GM12878 (cell line): ENCODE measurements at places on chromosomes 5 and 9. TPM values are rescaled to one million over a fixed set of nuclear protein-coding genes. Genes with fewer than 3 reads are reported as not detected.

The ZNF658 gene
- 2.9 and 3.2 TPM in 2 replicates for total RNA-seq

DNA sequence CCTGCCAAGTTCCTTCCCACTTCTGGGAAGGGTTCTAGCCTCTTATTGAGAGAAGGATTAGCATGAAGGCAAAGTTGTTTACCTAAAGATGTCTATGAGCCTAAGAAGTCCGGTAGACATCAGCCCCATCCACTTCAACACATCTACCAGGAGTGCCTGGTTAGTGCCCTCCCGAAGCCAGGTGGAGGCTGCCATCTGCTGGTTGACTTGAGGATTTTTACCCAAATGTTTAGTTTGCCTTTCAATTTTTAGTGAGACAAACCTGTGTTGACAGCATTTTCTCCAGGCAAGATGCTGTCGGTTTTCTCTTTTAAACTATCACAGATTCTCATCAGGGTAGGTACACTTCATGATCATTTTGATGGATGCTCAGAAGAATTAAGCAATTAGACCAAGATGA, 83.6 kb upstream of the TNFSF8 start:
- no peak for DNase-seq

GRCh38 chr5:3993856-3994473, 398.3 kb downstream of the IRX1 start:
- no peak for DNase-seq

The WDR38 gene
- total RNA-seq = not detected in 2 replicates

The SYK gene
- total RNA-seq = 128 and 135 TPM in 2 replicates

- no peak for DNase-seq
Measured at GRCh38 chr9:107142896-107143603, 140.0 kb upstream of the RAD23B start.

The SLC25A48 gene
- not detected in 2 replicates for total RNA-seq

DNA sequence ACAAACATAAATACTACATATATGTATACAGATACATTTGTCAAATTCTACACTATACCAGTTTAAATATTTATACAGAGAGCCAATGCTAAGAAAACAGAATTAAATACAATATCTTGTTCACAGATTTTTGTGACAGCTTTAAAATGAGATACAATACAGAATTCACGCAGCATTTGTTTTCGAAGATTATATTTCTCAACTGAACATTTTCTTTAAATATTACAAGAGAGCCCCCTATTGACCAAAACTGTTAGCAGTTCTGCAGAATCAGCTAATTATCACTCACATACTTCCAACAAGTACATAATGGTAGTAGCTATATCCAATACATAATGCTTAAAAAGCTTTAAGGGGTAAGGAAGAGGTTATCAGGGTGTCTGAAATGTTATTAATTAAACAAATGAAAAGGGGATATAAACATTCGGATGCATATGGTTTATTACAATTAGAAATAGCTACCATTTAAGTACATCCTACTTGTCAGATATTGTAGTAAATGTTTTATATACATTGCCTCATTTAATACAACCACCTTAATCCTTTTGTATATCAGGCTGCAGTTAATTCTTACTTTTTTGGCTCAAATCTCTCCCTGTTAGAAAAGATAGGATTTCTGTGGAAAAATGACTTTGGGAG, 31.7 kb downstream of the ZDHHC21 start:
- DNase-seq = no peak

- no peak for DNase-seq
Measured at GRCh38 chr5:154878642-154879335, 20.4 kb downstream of the CNOT8 start.

GRCh38 chr9:76684213-76684612, 80.0 kb upstream of the PCA3 start:
- no peak for DNase-seq

The OR1Q1 gene
- not detected in 2 replicates for total RNA-seq

GRCh38 chr5:69007726-69008368, 86.0 kb upstream of the SLC30A5 start:
- DNase-seq = peak; percentile 8

DNA sequence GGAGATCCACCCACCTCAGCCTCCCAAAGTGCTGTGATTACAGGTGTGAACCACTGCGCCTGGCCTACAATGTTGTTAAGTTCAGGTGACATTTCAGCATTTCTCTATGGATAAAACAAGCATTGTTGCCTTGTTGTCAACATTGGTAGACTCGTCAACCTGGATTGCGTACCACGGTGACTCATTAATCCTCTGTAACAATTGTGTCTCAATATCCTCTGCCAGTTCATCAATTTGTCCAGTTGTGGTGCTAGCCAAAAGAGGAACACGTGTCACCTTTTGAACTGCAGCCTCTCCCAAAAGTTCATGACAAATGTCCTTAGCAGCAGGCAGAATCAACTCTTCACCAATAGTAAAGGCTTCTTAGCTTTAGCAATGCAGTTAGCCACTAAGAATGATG, 46.3 kb upstream of the LARP1 start:
- no peak for DNase-seq

DNA sequence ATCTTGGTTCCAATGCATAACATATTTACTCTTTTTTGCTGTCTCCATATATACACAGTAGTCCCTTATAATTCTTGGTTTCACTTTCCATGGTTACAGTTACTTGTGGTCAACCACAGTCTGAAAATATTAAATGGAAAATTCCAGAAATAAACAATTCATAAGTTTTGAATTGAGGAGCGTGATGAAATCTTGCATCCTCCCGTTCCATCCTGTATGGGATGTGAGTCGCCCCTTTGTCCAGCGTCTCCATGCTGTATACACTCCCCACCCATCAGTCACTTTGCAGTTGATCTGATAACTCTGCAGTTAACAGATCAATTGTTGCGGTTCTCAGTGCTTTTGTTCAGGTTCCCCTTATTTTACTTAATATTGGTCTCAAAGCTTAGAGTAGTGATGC, 11.5 kb upstream of the FAF2 start:
- no peak for DNase-seq

The PLCXD3 gene
- not detected in 2 replicates for total RNA-seq

- no peak for DNase-seq
Measured at GRCh38 chr5:157903117-157903450, 44.1 kb upstream of the CLINT1 start.

DNA sequence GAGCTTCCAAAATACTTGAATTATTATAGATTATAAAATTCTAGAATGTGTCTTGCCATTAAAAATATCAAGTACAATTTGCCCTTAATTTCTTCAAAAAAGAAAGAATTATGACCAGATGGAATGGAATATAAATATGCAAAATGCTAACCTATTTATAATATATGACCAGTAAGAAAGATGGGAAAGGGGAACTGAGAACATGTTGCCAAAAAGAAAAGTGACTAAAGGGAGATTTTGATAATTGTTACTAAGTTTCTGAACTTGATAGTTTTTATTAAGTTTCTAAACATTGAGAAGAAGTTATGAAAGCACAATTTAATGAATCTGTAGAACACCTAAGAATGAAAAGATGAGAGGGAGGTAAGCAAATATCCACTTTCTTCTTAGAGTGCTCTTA, 188.4 kb upstream of the NR4A3 start:
- DNase-seq = no peak

DNA sequence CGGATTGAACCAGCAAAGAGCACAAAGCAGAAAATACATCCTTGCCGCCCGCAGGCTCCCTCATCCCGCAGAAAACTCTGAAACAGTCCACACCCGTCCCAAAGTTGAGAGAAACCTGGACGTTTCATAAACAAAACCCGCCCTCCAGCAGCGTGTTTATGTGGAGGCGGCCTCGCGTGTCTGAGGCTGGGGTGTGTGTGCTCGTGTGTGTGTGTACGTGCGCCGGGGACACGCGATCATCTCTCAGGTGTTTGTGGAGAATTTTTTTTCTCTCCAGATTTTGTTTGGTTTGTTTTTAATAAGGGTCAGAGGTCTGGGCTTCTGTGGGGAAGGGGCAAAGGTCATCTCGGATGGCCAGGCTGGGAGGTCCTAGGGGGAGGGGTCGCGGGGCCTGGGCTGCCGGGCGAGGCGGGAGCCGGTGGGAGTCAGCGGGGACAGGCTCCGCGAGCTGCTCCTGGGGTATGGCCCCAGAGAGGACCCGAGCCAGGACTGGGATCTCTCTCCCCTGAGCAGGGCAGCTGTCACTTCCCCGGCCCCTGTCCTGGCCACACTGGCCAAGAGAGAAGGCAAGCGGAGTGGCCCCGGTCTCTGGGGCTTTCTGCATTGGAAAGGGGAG, 206.4 kb downstream of the C9orf50 start:
- no peak for DNase-seq

DNA sequence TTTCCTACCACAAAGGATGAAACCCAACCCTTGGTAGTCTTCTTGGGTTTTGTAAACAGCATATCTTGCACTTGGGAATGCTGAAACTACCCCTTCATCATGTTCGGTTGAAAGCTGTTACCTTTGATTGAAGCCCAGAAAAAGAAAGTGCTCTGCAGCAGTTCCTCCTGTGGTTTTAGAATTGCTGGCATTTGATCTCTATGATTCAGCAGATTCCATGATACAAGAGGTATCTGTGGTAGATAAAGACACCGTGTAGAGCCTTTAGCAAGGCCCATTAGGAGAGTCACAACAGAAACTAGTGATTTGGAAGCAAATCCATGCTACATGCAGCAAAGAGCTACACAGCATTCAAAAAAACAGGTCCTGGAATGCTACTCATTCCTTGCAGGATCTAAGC, 557.0 kb downstream of the TLE1 start:
- DNase-seq = no peak

- no peak for DNase-seq
Measured at GRCh38 chr9:121313458-121314152, 45.6 kb downstream of the GSN start.

The GABRP gene
- total RNA-seq = not detected in 2 replicates

The C9orf43 gene
- total RNA-seq = 0.35 and 0.56 TPM in 2 replicates

DNA sequence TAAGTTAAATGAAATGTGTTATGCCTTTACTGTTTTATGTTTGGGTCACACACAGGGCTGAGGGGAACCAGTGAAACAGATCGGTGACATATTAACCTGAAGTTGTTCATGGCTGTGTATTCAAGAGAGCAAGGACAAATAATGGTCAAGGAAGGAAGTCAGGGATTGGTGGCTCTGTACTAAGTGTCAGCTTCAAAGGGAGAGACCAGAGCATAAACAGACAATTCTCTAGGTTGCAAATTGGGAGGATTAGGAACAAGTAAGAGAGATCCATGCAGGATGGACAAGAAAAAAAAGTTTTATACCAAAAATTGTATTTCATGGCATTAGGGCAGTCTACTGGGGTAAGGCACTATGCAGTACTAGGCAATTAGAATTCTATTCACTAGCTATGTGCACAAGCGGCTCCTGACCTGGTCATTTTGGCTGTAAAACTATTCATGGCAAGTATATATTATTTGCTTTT, 156.3 kb downstream of the PLPPR1 start:
- no peak for DNase-seq

- no peak for DNase-seq
Measured at GRCh38 chr5:149310947-149311658, 34.2 kb upstream of the GRPEL2 start.

The ENTPD2 gene
- 1.4 and 2.0 TPM in 2 replicates for total RNA-seq

The TRAF2 gene
- total RNA-seq = 31.0 and 33.5 TPM in 2 replicates

DNA sequence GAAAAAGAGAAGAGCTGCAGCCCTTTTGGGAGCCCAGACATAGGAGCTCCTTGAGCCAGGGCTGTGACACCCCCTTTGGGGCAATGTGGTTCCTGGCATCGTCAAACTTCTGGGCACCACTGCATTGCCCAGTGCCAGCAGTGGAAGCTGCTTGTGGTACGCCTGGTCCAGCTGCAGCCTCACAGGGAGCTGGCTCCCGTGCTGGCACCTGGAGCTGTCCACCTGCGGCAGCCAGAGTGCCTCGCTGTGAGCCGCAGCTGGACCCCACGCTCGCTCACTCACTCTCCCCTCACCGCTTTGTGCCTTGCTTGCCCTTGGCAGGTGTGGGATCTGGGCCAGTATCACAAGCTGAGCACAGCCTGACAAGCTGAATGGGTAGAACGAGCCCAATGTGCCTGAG, 1150.8 kb upstream of the CDH6 start:
- DNase-seq = no peak

- no peak for DNase-seq
Measured at GRCh38 chr5:105034401-105034763, 1471.8 kb upstream of the NUDT12 start.

DNA sequence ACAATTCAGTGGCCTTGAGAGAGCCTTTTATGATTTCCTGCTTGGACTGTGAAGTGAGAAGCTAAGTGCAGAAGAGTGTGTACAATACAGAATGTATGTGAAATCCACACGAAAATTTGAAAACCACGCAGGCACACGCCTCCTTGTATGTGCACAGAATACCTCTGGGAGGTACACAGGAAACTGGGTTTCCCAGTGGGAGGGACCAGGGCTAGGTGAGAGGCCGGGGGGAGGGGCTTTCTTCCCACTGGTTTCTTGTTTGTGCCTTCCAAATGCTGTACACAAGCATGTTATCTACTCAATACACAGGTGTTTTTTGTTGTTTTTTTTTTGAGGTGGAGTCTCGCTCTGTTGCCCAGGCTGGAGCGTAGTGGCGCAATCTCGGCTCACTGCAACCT, 16.1 kb downstream of the C9orf50 start:
- no peak for DNase-seq

GRCh38 chr9:109602987-109603386, 104.9 kb upstream of the PTPN3 start:
- DNase-seq = no peak

DNA sequence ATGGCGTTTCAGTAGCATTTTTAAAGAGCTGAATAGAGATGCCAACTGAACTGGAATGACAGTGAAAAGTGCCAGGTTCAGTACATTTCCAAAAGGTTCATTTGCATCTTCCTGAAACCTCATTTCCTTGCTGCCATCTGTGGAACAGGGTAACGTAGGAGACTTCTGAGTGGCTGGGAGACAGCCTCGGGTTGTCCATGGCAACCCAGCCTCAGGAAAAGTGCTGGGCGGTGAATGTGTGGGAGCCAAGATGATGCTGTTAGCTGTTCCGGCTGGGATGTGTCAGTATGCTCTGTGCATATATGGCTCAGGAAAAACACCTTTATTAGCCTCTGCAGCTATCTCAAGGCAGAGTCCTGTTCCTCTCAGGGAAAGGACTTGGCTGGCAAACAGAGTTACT, 87.5 kb downstream of the KLHL3 start:
- no peak for DNase-seq

GRCh38 chr9:127568618-127568970, 43.5 kb upstream of the STXBP1 start:
- DNase-seq = no peak

GRCh38 chr5:96789794-96790330, 17.9 kb downstream of the ERAP1 start:
- DNase-seq = no peak

- no peak for DNase-seq
Measured at GRCh38 chr5:55638455-55638854, 73.7 kb downstream of the SLC38A9 start.
